DMS 273 treated with DMSO at 0.1 percent for 48 hours (cell line): ENCODE measurements at places on chromosomes 2 and 18.
A peak's percentile ranks its signal among the peaks of the same experiment; 100 is the strongest.

- DNase-seq = no peak
Measured at GRCh38 chr2:48771241-48772014, 15.9 kb upstream of the LHCGR start.

DNA sequence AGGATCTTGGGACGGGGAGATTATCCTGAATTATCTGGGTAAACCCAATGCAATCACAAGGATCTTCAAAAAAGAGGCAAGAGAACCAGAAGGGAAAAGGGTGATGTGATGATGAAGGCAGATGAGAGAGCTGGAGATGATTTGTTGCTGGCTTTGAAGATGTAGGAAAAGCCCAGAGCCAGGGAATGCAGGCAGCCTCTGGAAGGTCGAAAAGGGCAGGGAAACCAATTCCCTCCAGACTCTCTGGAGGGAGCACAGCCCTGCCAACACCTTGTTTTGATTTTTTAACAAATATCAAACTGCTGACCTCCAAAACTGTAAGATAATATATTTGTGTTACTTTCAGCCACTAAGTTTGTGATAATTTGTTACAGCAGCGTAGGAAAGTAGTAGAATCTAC lies 48.9 kb upstream of the IL1R2 start:
- DNase-seq = no peak

- no peak for DNase-seq
Measured at GRCh38 chr2:218307415-218308090, 15.2 kb upstream of the TMBIM1 start.

DNA sequence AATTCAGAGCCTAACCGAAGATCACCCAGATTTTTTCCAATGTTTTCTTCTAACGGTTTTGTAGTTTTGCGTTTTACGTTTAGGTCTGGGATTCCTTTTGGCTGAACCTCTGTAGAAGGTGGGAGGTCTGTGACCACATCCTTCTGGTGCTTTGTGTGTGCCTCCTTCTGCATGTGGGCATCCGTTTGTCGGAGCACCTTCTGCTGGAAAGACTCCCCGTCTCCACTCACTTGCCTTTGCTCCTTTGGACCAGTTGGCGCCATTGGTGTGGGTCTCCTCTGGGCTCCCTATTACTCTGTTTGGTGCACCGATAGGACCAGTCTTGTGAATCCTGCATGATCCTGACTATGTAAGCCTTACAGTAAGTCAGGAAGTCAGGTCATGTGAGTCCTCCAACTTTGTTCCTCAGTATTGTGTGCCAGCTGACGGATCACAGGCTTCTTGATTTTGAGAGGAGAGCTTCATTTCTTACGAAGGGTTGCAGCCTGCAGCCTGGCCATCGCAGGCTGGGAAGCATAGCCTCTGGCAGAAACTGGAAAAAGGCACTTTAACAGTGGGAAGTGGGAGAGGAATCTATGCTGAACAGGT lies 13.6 kb downstream of the AQP12A start:
- no peak for DNase-seq

- DNase-seq = no peak
Measured at GRCh38 chr2:160317181-160318099, 117.4 kb upstream of the ITGB6 start.

DNA sequence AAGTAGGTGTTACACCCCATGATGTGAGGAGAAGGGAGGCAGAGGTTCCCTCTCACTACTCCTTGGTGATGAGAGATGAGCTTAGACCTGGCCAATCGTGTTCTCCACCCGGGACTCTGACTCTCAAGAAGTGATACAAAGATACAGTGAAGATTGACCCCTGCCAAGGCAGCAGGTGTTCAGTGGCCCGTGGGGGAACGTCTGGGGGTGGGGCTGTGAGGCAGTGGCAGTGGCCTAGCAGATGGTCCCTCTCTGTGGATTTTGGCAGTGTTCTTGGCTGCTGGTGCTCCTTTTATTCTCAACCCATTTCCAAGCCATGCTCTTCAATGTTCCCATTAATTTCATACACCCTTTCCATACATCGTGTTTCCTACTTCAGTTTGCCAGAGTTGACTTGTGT lies 120.4 kb upstream of the NEDD4L start:
- DNase-seq = peak; percentile 81

DNA sequence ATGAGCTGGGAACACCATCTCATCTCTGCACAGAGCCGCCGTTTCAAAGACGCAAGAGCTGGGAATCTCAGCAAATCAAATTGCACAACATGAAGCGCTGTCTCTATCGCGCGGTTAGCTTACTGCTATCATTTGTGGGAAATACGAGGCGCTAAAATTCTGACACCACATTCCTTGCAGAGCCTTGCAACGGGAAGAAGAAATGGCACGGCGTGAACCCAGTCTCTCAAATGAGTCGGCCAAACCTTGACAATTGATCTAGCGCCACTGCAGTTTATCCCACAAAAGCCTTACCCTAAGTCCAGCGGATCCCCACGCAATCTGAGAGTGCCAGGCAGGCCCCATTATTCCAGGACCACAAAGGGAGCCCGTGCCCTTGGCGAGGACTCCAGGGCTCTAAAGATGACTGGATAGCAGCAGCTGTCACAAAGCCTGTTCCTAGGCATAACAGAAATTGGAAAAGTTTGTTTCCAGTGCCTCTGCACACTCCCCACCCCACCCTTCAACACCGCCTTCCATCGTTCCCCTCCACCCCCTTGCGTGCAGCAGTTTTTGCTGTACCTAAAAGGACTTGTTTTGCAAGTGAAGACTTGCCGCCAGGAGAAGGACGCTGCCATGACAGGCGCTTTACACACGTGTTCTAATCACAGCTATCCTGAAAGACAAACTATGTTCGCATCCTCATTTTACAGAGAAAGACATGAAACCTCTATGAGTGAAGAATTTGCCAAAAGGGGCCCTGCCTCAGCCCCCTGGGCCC lies 252.4 kb downstream of the EIPR1 start:
- no peak for DNase-seq

- DNase-seq = no peak
Measured at GRCh38 chr2:75959724-75960471, 249.2 kb upstream of the GCFC2 start.

DNA sequence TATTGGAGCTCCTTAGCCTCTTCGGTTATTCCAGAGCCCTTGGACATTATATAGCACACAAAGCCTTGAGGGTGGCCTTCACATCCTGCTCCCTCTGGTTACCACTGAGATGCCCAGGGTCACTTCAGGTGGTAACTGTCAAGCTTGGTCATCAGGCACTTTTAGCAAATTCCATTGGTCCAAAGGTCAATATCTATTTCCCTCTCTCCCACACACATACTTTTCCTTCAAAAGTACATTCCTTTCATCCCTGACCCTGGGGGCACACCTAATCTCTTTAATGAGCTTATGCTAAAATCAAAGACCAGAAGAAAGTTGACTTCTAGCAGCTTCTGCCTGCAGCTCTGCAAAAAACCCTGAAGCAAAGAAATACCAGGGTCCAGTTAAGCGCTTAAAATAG lies 172.0 kb upstream of the NRP2 start:
- no peak for DNase-seq

- no peak for DNase-seq
Measured at GRCh38 chr2:239255628-239256349, 145.0 kb downstream of the HDAC4 start.

DNA sequence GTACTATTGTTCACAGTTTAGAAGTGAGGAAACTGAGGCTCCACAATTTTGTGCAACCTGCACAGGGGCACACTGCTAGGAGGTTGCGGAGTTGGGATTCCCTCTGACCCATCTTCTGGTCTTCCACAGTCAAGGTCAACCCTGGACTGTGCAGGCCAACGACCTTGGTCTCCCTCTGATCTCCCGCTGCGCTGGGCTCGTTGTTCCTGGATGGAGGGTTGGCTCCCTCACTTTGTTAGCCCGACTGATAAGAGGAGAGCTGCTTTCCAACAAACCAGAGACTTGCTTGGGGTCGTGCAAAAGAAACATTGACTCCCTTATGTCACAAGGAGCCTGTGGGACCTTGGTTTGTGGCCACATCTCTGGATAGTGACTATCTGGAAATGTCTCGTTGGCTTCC lies 187.6 kb downstream of the MYCN start:
- no peak for DNase-seq

DNA sequence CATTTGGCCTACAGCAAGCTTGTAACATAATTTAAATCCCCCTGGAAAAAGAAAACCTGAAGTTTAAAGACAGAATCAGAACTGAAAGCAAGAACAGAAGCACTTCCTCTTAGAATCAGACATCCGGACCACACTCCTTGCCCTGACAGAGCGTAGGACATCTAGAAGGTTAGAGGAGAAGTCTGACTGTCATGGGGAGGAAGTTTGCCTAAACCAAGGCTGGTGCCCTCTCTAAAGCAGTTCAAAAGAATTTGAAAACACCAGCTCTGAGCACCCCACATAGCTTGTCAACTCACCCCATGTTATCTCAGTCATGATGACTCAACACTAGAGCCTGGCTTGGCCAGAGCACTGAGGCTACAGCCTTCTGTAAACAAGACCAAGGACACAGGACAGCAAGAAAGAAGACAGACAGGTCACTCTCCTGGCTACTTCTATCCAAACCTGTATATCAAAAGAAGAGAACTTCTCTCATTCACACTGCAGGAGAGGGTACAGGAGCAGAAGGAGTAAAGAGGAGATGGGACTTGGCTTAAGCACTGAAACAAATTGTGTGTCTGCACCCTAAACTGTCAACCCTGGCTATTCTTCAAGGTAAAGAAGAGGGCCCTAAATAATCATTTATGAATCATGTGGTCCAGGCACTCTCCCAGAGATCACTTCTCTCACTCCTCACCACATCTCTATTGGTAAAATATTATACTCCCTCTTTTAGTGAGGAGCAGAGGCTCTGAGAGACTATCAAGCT lies 198.6 kb downstream of the MEMO1 start:
- DNase-seq = no peak

GRCh38 chr2:98479371-98479770 lies 34.7 kb downstream of the INPP4A start:
- DNase-seq = no peak

DNA sequence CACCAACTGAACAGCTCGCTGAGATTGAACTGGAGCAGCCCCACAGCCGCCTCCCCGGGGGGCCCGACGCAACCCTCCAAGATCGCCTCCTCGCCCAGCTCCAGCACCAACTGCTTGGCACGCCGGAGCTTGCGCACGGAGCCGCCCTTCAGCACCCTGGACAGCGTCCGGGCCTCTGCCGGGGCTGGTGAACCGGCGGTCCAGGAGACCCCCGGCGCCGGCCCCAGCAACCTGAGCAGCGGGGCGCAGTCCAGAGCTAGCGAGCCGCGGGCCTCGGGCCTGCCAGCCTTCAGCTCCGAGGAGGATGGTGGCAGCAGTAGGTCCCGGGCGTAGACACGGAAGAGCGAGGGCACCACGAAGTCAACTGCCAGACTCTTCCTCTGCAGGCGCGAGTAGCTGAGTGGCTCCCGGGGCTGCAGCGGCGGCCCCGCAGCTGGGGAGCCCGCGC lies 1.2 kb downstream of the ALK start:
- peak; percentile 38 for DNase-seq

DNA sequence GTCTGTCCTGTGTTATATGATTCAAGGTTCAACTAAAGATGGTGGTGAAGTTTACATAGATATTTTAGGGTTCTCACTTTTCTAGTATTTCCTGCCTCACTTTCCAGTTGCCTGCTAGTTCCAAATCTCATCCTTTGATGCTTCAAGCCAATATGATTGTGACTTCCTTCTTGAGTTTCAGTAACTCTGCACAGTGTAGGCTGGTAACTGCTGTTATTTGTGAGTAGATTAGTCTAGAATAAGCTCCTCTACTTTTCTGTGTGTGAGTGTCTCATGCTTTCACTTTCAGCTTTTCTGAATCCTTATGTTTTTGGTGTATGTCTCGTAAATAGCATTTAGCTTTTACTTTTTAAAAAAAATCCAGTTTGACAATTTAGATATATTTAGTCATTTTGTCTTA lies 42.6 kb downstream of the GALNT1 start:
- no peak for DNase-seq

- DNase-seq = no peak
Measured at GRCh38 chr2:127733816-127734537, 32.7 kb downstream of the SFT2D3 start.

GRCh38 chr2:42971947-42972736 lies 179.8 kb upstream of the HAAO start:
- DNase-seq = no peak
